ENCODE measurements at places on chromosomes 6 and 20.

DNA sequence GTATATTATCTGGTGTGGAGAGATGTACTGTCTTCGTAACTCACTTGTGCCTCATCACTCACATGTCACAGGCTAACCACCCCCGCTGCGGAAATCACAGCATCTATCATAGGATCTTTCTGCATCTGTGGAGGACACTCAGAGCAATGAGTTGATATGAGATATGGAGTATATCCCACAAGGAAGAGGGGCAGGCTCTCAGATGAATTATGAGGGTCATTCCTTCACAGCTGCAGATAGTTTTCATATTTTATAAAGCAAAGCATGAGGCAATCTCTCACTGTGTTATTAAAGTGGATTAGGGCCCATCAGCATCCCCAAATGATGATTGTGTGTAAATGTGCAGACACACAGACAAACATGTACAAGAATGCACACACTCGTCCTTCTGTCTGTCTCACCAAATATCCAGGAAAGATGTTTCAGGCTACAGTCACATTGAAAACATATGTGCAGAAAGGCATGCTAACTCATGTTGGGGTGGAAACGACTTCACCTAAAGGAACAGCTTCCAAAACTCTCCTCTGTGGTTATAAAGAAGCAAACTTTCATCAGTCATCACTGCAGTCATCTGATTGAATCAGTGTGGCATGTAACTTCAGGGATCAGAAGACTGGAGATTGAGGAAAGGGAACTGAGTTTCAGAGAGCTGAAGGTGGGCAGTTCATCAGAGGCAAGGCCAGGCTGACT lies 164.7 kb downstream of the FOXC1 start:
- peak; percentile 79 for DNase-seq

DNA sequence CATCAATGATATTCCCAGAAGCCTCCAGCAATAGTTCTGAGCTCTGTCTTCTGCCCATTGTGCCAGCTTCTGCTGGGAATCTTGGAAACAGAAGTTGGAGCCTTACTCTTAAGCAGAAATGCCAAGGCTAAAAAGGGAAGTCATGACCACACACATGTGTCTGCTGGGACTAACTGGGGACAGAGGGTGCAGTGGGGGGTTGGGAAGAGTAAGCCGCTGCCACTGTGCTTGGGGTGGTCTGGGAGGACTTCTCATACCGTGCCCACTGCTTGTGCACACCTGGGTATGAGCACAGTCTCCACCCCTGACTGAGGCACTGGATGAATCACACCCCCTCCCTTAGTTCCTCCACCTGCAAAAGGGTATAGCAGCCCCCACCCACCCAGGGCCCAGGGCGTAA lies 90.7 kb downstream of the CDC5L start:
- DNase-seq = no peak

DNA sequence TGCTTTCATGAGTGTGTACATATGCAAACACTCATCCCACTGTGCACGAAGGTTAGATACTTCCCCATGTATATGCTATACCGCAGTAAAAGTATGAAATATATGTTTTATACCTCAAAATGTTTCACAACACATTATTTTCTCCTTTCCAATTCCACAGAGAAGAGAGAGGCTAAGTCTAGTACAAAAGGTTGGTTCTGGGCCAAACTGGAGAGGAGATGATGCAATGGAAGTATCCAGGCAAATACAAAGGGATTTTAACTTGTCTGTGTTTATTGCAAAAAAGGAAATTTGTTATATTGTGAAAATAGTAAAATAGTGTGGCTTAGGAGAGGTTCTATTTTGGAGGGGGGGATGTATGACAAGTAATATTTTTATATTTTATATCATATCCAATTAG lies 112.6 kb downstream of the PLCB1 start:
- peak; percentile 77 for DNase-seq

GRCh38 chr6:140124498-140124897 lies 750.0 kb upstream of the CITED2 start:
- no peak for DNase-seq

DNA sequence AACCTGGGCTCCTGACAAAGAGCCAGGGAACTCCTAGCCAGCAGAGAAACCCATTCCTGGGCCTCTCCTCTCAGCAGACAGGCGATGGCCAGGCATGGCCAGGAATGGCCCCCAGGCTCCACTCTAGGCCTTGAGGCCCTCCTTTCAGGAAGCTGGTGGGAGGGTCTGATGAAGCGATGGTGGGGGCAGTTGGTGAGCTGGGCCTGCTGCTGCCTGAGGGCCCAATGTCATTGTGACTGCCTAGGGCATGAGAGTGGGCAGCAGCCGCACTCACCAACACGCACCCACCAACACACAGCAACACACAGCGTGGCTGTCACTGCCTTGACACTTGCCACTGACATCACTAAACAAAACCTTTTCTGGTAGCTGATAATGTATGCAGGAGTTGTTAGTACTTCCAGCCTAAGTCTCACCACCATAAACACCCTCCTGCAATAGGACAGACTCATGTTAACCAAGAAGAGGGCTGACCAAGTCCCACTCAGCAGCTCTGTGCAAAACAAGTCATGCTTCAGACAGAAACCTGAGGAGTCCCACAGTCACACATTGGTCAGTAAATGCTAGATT lies 69.3 kb downstream of the ABHD12 start:
- DNase-seq = no peak

GRCh38 chr6:167140589-167141474 lies 16.9 kb downstream of the GPR31 start:
- DNase-seq = no peak

- no peak for DNase-seq
These were observed 18.0 kb upstream of the ZFAND3 start for GRCh38 chr6:37801605-37801940.

GRCh38 chr20:57509665-57510237 lies 15.2 kb downstream of the CTCFL start:
- DNase-seq = no peak

DNA sequence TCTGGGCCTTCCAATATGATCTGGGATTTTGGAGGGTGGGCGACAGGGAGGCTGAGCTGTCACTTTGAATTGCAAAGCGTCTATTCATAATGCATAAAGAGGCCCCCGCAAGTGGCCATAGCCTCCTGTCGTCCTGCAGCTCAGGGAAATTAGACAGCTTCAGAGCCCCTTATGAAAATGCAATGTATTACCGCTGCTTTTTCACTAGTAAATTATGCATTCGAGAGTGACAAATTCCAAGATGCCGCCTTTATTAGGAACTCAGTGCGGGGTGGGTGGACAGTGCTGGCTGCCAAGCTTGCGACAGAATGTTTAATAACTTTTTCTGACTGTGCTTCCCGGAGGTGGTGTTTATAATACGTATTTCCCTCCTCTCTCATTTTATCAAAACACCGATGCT lies 168.5 kb downstream of the DHX35 start:
- no peak for DNase-seq

Measured in fibroblast of skin of right quadriceps (primary cell).